RPMI7951 (cell line): ENCODE measurements at places on chromosomes 3 and 15.

- no peak for DNase-seq
Observed at GRCh38 chr15:57589281-57589680, 2.4 kb upstream of the MYZAP start.

DNA sequence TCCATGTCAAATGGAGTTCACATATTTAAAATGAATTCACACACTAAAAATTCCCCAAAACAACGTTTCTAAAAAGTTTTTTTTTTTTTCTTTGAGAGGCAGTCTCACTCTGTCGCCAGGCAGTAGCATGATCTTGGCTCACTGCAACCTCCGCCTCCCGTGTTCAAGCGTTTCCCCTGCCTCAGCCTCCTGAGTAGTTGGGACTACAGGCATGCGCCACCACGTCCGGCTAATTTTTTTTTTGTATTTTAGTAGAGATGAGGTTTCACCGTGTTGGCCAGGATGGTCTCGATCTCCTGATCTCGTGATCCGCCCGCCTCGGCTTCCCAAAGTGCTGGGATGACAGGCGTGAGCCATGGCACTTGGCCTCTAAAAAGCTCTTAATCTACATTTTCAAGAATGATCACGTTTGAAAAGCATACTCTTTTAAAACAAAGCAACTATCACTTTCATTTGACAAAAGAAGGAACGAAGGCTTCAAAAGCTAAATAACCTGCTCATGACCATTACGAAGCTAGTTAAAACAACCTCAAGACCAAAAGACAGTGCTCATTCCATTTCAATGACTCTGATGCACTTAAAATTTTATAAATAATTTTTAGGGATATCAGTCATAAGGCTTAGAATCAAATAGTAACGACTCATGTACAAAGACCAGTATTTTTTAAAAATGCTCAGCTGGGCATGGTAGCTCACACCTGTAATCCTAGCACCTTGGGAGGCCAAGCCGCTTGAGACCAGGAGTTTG lies 5.5 kb downstream of the UBE3A start:
- DNase-seq = no peak

GRCh38 chr3:182533394-182533793 lies 259.9 kb upstream of the ATP11B start:
- no peak for DNase-seq

DNA sequence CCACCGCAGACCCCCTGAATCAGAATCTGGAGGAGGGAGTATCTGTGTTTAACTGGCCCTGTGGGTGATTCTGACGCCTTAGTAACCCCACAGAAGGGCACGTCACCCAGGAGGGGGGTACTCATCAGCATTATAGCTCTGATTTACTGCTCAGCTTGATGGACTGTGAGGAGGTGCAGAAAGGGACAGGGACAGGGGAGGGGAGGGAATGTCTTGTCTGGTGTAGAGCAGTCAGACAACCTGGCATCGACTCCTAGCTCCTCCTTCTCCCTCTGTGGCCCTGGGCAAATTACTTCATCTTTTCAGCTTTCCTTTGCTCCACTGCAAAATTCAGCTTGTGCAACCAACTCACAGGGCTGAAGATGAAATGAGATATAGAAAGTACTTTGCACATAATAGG lies 42.3 kb upstream of the GLCE start:
- peak; percentile 15 for DNase-seq

- peak; percentile 78 for DNase-seq
Observed at GRCh38 chr3:179716811-179717210, 64.0 kb downstream of the USP13 start.

DNA sequence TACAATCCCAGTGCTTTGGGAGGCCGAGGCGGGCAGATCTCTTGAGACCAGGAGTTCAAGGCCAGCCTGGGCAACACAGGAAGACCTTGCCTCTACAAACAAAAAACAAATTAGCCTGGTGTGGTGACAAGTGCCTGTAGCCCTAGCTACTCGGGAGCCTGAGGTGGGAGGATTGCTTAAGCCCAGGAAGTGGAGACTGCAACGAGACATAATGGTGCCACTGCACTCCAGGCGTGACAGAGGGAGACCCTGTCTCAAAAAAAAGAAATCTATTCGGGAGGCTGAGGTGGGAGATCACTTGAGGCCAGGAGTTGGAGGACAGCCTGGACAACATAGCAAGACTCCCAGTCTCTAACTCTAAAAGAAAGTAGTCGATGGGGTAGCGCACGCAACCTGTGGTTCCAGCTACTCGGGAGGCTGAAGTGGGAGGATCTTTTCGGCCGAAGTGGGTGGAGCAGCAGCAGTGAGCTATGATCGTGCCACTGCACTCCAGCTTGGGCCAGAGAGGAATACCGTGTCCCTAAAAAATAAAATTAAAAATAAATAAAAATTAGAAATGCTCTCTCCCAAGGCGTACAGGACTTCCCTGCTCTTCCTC lies 775 bp downstream of the C3orf33 start:
- peak; percentile 55 for DNase-seq

GRCh38 chr3:25151903-25152295 lies 276.2 kb upstream of the RARB start:
- no peak for DNase-seq

DNA sequence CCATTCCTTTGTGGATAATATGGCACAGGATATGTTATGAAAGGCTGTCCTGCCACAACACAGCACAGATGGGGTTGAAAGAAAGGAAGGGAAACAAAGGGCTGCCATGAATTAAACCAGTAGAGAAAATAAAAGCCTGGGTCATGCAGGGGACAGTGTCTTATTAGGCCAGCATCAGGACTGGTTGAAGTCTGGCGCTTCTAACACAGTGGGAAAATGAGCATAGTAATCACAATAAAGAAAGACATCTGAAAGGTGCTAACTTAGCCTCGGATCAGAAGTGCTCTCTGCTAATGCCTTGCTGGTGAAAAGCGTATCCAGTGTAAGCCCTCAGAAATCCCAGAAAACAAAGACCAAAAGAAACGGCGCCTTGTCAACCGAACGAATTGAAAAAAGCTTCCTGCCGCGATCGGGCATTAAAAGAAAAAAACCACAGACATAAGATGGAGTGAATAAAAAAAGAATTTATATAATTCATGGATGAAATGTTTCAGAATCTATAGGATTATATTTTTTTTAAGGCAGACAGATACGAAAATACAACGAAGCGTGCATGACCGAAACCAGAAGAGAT lies 566 bp upstream of the MKRN3 start:
- peak; percentile 19 for DNase-seq

GRCh38 chr3:179181993-179182551 lies 33.9 kb downstream of the PIK3CA start:
- peak; percentile 37 for DNase-seq

DNA sequence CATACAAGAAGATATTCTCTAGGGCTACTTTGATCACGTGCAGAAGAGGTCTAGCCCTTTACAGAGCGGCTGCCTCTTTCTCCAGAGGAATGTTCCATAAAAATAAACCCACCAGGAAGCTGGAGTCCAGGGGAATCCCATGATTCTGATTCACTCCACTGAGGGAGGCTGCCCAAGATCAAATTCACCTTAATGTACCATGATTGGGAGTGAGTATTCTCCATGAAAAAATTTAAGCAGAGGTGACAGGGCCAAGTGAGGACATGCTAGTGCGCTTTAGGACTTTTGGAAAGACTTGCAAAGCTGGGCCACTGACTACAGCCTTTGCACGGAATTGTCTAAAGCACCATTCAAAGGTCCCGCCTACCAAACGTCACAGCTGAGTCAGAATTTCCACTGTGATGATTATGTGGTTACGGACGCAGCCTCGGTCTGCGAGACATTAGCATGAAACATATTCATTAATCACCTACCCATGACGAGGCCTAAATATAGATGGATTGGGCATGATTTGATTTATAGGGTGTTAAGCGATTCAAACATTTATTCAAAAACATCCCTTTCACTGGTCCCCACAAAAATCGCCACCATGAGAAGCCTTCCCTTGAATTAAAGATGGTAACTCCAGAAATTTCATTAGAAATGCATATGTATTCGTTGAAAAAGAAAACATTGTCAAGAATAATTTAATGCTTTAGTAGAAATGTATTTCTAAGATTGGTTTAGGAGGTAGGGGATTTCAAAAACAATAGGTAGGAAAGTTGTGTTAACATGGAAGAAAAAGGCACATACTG lies 152.6 kb downstream of the GREM1 start:
- peak; percentile 100 for DNase-seq

- peak; percentile 57 for DNase-seq
Observed at GRCh38 chr15:69014454-69014853, at the start of gene NOX5. NOX5 (plus strand) TSS chr15:69014695; CDS start chr15:69014736, 41 bp downstream.

- no peak for DNase-seq
Observed at GRCh38 chr3:147398813-147399534, 7.4 kb downstream of the ZIC4 start.

- DNase-seq = no peak
Observed at GRCh38 chr15:101621961-101622360, 30.2 kb downstream of the TM2D3 start.

- peak; percentile 88 for DNase-seq
Observed at GRCh38 chr3:185959609-185960521, 22.1 kb upstream of the TRA2B start.

- no peak for DNase-seq
Observed at GRCh38 chr3:196677353-196677752, 34.7 kb downstream of the CEP19 start.

DNA sequence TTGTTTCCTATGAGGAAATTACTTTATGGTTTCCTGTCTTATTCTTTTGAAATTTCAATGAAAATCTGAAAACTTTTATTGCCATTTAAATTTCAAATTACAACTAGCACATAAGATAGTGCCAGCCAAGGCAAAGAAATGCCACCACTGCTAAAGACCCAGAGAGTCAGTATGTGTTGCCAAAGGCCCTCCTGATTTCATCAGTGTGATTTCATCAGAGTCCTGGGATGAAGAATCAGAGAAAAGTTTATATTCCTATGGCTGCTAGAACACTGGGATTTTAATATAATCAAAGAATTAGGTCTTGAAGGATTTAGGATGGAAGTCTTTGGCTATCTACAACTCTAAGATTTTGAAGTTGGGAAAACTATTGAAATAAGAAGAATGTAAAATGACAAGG lies 434.2 kb upstream of the CCDC54 start:
- no peak for DNase-seq
